Ovary (tissue), 10 donors: ENCODE measurements at places on chromosomes 16 and 17. TPM values are rescaled to one million over a fixed set of nuclear protein-coding genes. Genes with fewer than 3 reads are reported as not detected.

GRCh38 chr16:87957296-87958094 is 6.3 kb downstream of the BANP start:
- no peak overlapping the region for H3K27ac ChIP-seq
- H3K36me3 ChIP-seq: no peaks in the 10 kb centered on the region
- H3K4me1 ChIP-seq: peaks cover 3% of the 10 kb centered on the region
- no peaks in the 10 kb centered on the region for H3K27me3 ChIP-seq
- no peak for DNase-seq

GRCh38 chr17:57261084-57261461 is 4.8 kb downstream of the MSI2 start:
- peaks cover 12% of the 10 kb centered on the region for H3K4me1 ChIP-seq
- no peak overlapping the region for H3K4me3 ChIP-seq
- no peak overlapping the region for H3K27ac ChIP-seq
- no peaks in the 10 kb centered on the region for H3K27me3 ChIP-seq

DNA sequence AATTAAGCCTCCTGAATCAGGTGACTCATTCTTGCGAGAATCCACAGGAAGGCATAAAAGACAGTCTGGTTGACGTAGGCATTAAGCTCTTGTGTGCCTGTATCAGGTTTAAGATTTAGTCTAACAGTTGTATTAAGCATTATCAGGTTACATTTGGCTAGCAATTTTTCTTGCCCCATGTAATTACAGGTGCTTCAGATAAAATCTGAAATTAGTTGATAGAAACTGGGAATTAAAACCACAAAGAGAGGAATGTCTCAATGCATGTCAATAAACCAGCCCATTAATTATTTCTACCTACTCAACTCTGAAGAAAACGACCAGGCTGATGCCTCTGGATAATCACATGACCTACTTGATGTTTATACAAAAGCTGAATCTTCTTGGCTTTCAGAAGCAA is 217.2 kb downstream of the CA10 start:
- DNase-seq: no peak
- no peak overlapping the region for H3K4me3 ChIP-seq
- H3K27me3 ChIP-seq: no peaks in the 10 kb centered on the region

DNA sequence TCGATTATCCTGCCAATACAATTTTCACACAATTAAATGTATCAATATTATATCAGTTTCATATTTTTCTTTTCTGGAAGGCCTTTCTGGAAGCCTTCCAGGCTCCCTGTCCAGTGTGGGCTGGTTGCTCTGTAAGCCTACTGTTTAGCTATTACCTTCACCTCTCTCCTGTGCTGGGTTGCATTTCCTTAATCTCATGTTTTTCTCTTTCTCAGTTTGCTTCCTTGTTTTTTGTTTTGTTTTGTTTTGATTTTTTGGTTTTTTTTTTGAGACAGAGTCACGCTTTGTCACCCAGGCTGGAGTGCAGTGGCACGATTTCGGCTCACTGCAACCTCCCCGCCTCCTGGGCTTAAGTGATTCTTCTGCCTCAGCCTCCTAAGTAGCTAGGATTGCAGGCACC is 6.8 kb downstream of the SEPHS2 start:
- H3K27ac ChIP-seq: no peak overlapping the region
- no peak overlapping the region for H3K4me3 ChIP-seq
- DNase-seq: no peak
- H3K36me3 ChIP-seq: no peaks in the 10 kb centered on the region

- no peaks in the 10 kb centered on the region for H3K36me3 ChIP-seq
- DNase-seq: no peak
- peaks cover 3% of the 10 kb centered on the region for H3K4me1 ChIP-seq
- no peaks in the 10 kb centered on the region for H3K27me3 ChIP-seq
Measured at GRCh38 chr16:24847358-24847664, 1.5 kb downstream of the SLC5A11 start.

DNA sequence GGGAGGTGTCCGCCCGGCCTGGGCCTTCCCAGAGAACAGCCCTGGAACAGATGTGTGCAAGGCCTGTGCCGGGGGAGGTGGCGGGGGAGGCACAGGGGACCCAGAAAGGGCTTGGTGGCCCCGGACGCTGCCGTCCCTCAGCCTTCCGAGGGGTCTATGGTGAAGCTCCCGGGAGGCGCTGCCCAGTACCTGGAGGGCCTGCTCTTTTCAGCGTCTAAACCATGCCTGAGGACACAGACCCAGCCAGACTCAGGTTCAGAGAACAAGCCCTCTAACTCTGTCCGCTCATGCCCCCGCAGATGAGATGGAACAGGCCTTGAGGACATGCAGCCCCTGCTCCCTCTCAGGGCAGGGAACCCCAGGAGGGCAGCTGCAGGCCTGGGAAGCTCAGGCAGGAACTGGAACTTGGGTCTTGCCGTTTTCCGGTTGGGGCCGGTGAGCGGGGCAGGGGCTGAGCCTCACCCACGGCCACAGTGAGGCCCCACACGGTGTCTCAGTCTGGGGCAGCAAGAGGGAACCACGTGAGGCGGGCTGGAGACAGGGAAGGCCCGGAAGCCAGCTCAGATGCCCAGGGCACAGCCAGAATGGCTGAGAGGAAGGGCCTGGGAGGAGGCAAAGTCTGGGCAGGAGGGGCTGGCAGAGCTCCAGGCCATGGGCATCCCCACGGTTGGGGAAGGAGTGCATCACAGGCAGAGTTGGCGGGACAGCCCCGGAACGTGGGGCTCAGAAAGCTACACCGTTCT is 12.5 kb downstream of the SLC16A3 start:
- H3K36me3 ChIP-seq: no peaks in the 10 kb centered on the region
- no peak overlapping the region for H3K4me3 ChIP-seq
- DNase-seq: peak; percentile 57
- no peaks in the 10 kb centered on the region for H3K27me3 ChIP-seq
- peak overlapping the region; percentile 65 for H3K27ac ChIP-seq
- peaks cover 61% of the 10 kb centered on the region for H3K4me1 ChIP-seq

DNA sequence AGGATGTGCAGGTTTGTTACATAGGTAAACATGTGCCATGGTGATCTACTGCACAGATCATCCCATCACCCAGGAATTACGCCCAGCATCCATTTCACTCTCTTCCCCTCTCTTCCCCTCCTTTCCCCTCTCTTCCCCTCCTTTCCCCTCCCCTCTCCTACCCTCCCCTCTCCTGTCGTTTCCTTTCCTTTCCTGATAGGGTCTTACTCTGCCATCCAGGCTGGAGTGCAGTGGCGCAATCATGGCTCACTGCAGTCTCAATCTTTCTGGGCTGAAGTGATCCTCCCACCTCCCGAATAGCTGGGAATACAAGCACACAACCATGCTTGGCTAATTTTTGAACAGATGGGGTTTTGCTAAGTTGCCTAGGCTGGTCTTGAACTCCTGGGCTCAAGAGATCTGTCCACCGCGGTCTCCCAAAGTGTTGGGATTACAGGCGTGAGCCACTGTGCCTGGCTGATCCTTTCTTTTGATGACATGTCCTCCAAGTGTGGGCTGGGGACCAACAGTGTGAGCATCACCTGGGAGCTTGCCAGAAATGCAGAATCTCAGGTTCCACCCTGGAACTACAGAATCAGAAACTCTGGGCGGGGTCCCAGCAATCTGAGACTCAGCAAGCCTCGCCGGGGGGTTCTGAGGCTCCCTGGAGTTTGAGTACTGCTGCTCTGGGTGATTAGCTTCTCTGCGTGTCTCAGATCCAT is 10.8 kb downstream of the ATP2C2 start:
- no peak overlapping the region for H3K27ac ChIP-seq
- no peak overlapping the region for H3K4me3 ChIP-seq
- H3K27me3 ChIP-seq: no peaks in the 10 kb centered on the region
- DNase-seq: no peak
- H3K4me1 ChIP-seq: no peaks in the 10 kb centered on the region
- H3K36me3 ChIP-seq: no peaks in the 10 kb centered on the region

- peaks cover 4% of the 10 kb centered on the region for H3K4me1 ChIP-seq
- no peak overlapping the region for H3K4me3 ChIP-seq
- no peaks in the 10 kb centered on the region for H3K36me3 ChIP-seq
- DNase-seq: no peak
- no peaks in the 10 kb centered on the region for H3K27me3 ChIP-seq
- no peak overlapping the region for H3K27ac ChIP-seq
Measured at GRCh38 chr16:85644093-85644712, 31.1 kb downstream of the GSE1 start.

DNA sequence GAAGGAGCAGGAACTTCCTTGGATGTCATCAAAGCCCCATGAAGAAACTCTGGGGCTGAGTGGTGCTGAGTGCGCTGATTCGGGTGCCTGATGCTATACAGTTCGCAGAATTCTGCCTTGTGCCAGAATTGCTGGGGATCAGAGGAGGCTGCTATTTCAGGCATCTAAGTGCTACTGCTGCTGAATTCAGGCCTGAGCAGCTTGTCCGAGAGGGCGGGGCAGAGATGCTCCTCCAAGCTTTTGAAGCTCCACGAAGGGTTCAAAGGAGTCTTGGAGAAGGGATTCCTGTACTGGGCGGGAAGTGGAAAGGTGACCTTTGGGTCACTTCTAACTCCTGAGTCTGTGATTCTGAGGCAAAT is 227.8 kb downstream of the CCDC182 start:
- no peaks in the 10 kb centered on the region for H3K36me3 ChIP-seq
- no peak overlapping the region for H3K4me3 ChIP-seq
- H3K4me1 ChIP-seq: peaks cover 5% of the 10 kb centered on the region
- no peaks in the 10 kb centered on the region for H3K27me3 ChIP-seq
- DNase-seq: no peak

- H3K27ac ChIP-seq: no peak overlapping the region
- no peaks in the 10 kb centered on the region for H3K27me3 ChIP-seq
- no peaks in the 10 kb centered on the region for H3K36me3 ChIP-seq
- H3K4me3 ChIP-seq: no peak overlapping the region
- H3K4me1 ChIP-seq: no peaks in the 10 kb centered on the region
Measured at GRCh38 chr16:57929250-57929649, 41.7 kb downstream of the CNGB1 start.

GRCh38 chr17:14121952-14122351 is 52.6 kb downstream of the COX10 start:
- no peak overlapping the region for H3K27ac ChIP-seq
- H3K27me3 ChIP-seq: no peaks in the 10 kb centered on the region
- H3K4me1 ChIP-seq: no peaks in the 10 kb centered on the region
- no peaks in the 10 kb centered on the region for H3K36me3 ChIP-seq

GRCh38 chr16:30490210-30490609 is 17.7 kb downstream of the ITGAL start:
- no peaks in the 10 kb centered on the region for H3K27me3 ChIP-seq
- H3K4me1 ChIP-seq: no peaks in the 10 kb centered on the region
- H3K36me3 ChIP-seq: no peaks in the 10 kb centered on the region
- no peak overlapping the region for H3K27ac ChIP-seq
- DNase-seq: no peak

- H3K4me3 ChIP-seq: no peak overlapping the region
- DNase-seq: no peak
- no peak overlapping the region for H3K27ac ChIP-seq
- no peaks in the 10 kb centered on the region for H3K4me1 ChIP-seq
- H3K27me3 ChIP-seq: no peaks in the 10 kb centered on the region
Measured at GRCh38 chr16:67781565-67781921, 24.8 kb downstream of the RANBP10 start.

DNA sequence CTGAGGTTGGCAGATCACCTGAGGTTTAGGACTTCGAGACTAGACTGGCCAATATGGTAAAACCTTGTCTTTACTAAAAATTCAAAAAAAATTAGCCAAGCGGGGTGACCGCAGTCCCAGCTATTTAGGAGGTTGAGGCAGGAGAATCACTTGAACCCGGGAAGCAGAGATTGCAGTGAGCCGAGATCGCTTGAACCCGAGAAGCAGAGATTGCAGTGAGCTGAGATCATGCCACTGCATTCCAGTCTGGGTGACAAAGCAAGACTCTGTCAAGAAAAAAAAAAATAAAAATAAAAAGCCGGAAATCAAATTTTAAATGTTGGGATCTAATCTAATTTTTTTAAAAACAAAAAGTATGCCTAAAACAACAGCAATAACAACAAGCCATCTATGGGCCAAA is 56.3 kb downstream of the ABCC1 start:
- no peak overlapping the region for H3K4me3 ChIP-seq
- no peak overlapping the region for H3K27ac ChIP-seq
- H3K27me3 ChIP-seq: no peaks in the 10 kb centered on the region
- H3K36me3 ChIP-seq: no peaks in the 10 kb centered on the region
- no peaks in the 10 kb centered on the region for H3K4me1 ChIP-seq
- DNase-seq: no peak

DNA sequence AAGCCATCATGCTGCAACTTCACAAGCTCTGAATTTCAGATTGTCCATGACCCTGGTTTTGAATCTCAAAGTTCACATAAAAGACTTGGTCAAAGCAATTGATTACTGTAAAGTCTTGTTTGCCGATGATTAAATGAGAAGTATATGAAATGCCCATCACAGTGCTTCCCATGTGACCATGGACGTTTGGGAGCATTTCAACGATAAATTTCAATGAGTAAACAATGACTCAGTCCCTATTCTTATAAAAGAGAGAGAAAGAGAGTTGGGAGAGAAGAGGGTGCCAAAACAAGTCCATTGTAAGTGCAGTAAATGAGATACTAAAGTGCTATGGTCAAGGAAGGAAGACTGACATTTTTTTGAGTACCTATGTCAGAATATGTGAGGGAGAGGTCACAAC is 276.9 kb downstream of the SOX9 start:
- H3K4me3 ChIP-seq: no peak overlapping the region
- DNase-seq: no peak
- no peaks in the 10 kb centered on the region for H3K36me3 ChIP-seq
- H3K4me1 ChIP-seq: no peaks in the 10 kb centered on the region
- no peak overlapping the region for H3K27ac ChIP-seq

- DNase-seq: no peak
- peaks cover 8% of the 10 kb centered on the region for H3K4me1 ChIP-seq
- no peak overlapping the region for H3K4me3 ChIP-seq
Measured at GRCh38 chr17:38420518-38420917, 7.7 kb upstream of the ARHGAP23 start.

DNA sequence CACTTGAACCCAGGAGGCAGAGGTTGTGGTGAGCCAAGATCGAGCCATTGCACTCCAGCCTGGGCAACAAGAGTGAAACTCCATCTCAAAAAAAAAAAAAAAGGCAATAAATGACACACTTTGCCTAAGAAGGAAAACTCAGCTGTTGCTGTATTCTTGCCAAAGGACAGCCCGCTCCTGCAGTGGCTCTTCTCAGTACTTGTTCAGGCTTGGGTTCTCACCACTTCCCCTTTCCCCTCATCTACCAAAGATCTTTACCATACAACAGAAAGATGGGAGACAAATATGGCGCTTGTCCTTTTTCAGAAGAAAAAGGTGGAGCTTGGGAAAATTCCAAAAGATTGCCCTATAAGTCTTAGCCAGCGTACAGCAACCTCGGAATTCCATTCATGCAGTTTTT is 58.5 kb downstream of the MYH13 start:
- no peak overlapping the region for H3K27ac ChIP-seq
- H3K36me3 ChIP-seq: no peaks in the 10 kb centered on the region
- H3K4me1 ChIP-seq: no peaks in the 10 kb centered on the region

B3GNT9 gene
- 45.7 TPM for total RNA-seq

PRAC1 gene
- total RNA-seq: not detected

CIAO3 gene
- total RNA-seq: 22.2 TPM

FGF11 gene
- total RNA-seq: 0.10 TPM

UMOD gene
- total RNA-seq: not detected

FNDC8 gene
- not detected for total RNA-seq

QRICH2 gene
- total RNA-seq: 1.1 TPM
